Airway epithelial cell (primary cell): ENCODE measurements at places on chromosomes 5 and 9. TPM values are rescaled to one million over a fixed set of nuclear protein-coding genes. Genes with fewer than 3 reads are reported as not detected.

Gene GRXCR2
- total RNA-seq, result not detected in 2 replicates

Gene GDNF
- total RNA-seq, result not detected in 2 replicates

Gene LECT2
- not detected in 2 replicates for total RNA-seq

Gene WDR38
- total RNA-seq, result not detected in 2 replicates

Gene IL13
- not detected in 2 replicates for total RNA-seq

Gene ZNF189
- total RNA-seq, result 6.9 and 8.3 TPM in 2 replicates

Gene ANKRD18A
- 0.98 and 1.6 TPM in 2 replicates for total RNA-seq

Gene STC2
- total RNA-seq, result 27.8 and 51.6 TPM in 2 replicates

Gene KIF4B
- not detected in 2 replicates for total RNA-seq

Gene LPAR1
- total RNA-seq, result 16.4 and 22.9 TPM in 2 replicates

Gene BTNL3
- total RNA-seq, result not detected in 2 replicates

Gene NOXA1
- total RNA-seq, result 0.65 and 0.92 TPM in 2 replicates

Gene C5orf58
- total RNA-seq, result not detected in 2 replicates

Gene UIMC1
- total RNA-seq, result 16.9 and 22.5 TPM in 2 replicates

Gene IFNA13
- total RNA-seq, result not detected in 2 replicates

Gene SOX30
- not detected in 2 replicates for total RNA-seq

Gene CSF2
- total RNA-seq, result 0.28 TPM in 1 of 2 replicates, not detected in the other

Gene SV2C
- total RNA-seq, result 0.14 TPM in 1 of 2 replicates, not detected in the other

Gene PCDHA13
- total RNA-seq, result not detected in 2 replicates

Gene ALDH1A1
- 2.2 and 3.1 TPM in 2 replicates for total RNA-seq

Gene ARHGEF37
- 11.4 and 14.7 TPM in 2 replicates for total RNA-seq

Gene BAAT
- 0.05 and 0.07 TPM in 2 replicates for total RNA-seq

Gene SLC2A6
- total RNA-seq, result 15.5 and 19.6 TPM in 2 replicates
